Bronchial epithelial cell (primary cell): ENCODE measurements at places on chromosomes 11 and 22. TPM values are rescaled to one million over a fixed set of nuclear protein-coding genes. Genes with fewer than 3 reads are reported as not detected.
A peak's percentile ranks its signal among the peaks of the same experiment; 100 is the strongest.

MYOD1 gene
- total RNA-seq: not detected in 2 replicates

GRCh38 chr11:76313271-76313670, 67.7 kb downstream of the THAP12 start:
- no peak for DNase-seq

DNA sequence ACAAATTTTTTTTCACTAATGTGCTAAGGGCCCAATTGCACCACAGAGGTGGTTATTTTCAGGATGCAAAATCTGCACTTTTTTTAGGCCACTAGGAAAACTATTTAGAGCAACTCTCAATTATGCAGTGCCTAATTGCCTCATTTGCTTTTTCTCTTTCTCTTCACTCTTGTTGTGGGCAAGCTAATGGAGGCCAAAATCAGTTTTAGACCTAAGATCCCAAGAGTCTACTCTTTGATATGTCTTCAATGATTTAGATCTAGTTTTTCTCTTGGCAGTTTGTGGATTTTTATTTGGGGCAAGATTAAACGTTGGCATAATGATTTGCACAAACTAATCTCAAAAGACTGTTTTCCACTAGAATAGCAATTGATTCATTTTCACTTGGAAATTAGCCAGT, 1996.9 kb downstream of the LRRC4C start:
- no peak for DNase-seq

- DNase-seq: peak; percentile 95
Measured at GRCh38 chr22:42300259-42301076, 30.0 kb upstream of the TCF20 start.
